ENCODE measurements at places on chromosomes 6 and 20. TPM values are rescaled to one million over a fixed set of nuclear protein-coding genes. Genes with fewer than 3 reads are reported as not detected.

Gene PSMF1
- total RNA-seq: 198 TPM

Gene C6orf141
- total RNA-seq: 13.5 TPM

Gene DDRGK1
- 68.6 TPM for total RNA-seq

Gene UBE2C
- 281 TPM for total RNA-seq

Gene BIRC7
- 0.99 TPM for total RNA-seq

Gene GABRR1
- not detected for total RNA-seq

Gene EPHA7
- 0.04 TPM for total RNA-seq

Gene ARMH2
- total RNA-seq: not detected

Gene TAP1
- 34.4 TPM for total RNA-seq

Gene DUSP15
- total RNA-seq: 0.90 TPM

Gene TCP11
- not detected for total RNA-seq

Gene CAGE1
- total RNA-seq: not detected

Gene TAPBP
- total RNA-seq: 30.8 TPM

Gene OPN5
- total RNA-seq: not detected

Gene HEY2
- not detected for total RNA-seq

Gene C6orf58
- not detected for total RNA-seq

Gene CYP21A2
- not detected for total RNA-seq

Gene MAS1
- total RNA-seq: not detected

Gene SLC35B3
- 5.6 TPM for total RNA-seq

Gene TMEM200A
- not detected for total RNA-seq

Gene ELOVL2
- total RNA-seq: 3.6 TPM

Gene SLC24A3
- not detected for total RNA-seq

Gene SCAF8
- 15.7 TPM for total RNA-seq

Gene CST4
- not detected for total RNA-seq

Gene IFT52
- total RNA-seq: 31.0 TPM

Gene DNAAF9
- total RNA-seq: 5.5 TPM

Gene TMEM170B
- 0.86 TPM for total RNA-seq

Gene ECT2L
- not detected for total RNA-seq

Gene KHDC1L
- 0.32 TPM for total RNA-seq

Gene RAB22A
- total RNA-seq: 9.7 TPM

Gene HNF4A
- total RNA-seq: 17.3 TPM

Gene GLO1
- 87.5 TPM for total RNA-seq

Gene CLDN20
- not detected for total RNA-seq

Gene SHLD1
- total RNA-seq: 9.9 TPM

Gene RNASET2
- 13.4 TPM for total RNA-seq

Gene TNF
- not detected for total RNA-seq
